ENCODE measurements at places on chromosomes 2 and 18.

DNA sequence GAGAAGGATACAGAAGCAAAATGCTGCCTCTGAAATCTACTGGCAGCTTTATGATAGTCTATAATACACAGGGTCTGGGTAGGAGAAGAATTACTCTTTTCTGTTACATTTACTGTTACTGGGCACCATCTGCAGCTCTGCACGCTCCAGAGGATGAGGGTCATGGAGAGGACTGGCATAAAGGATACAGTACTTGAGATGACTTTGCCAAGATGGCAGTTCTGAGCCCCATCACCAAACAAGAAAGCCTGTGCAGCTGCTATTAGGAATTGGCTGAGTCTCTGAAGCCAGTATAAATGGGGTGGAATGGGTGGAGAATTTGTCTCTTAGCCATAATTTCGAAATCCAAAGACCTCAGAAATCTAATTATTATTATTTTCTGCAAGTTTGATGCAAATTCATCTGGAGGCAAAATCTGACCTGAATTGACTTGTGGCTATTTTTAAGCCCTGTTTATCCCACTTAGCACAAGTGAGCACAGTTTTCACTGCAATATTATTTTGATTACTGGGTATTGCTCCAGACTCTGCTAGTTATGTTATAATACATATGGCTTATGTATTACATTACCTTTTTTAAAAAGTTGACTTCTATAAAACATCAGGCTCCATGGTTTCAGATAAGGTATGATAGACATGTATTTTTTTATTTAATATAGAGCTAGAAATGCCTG is 579.5 kb downstream of the MBD2 start:
- no peak for DNase-seq

DNA sequence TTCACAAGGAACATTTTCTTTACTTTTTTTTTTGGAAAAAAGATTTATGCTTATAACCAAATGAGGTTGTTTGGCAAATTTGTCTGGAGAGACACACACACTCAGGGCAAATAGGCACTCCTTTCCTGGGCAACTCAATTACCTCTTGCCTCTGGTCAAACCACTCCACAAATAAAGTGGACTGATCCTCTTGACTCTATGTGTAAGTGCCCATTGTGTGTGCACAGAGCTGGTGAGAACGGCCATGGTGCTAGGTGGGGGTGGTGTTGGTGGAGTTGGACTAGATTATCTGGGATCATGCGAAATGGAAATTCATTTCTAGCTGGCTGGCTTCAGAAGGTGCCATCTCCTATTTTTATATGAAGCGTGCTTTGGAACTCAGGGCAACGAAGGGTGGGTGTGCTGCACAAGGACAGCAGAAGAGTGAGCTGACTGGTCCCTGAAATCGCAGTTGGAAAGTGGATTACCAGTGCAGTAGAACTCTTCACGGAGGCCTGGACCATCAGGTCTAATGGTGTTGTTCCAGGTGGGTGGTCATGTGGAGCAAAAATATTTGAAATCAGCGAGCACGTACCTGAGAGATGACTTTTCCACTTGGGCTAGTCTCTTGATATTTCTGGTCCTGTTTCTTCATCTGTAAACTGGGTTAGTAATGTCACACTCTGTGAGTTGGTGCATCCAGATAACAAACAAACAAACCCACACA is 149.9 kb downstream of the RPIA start:
- no peak for DNase-seq

- DNase-seq: no peak
Measured at GRCh38 chr2:73292316-73292905, 937 bp downstream of the EGR4 start.

- no peak for DNase-seq
Measured at GRCh38 chr2:215881582-215881981, 131.8 kb downstream of the MREG start.

GRCh38 chr2:27902098-27902497 is 11.6 kb downstream of the BABAM2 start:
- DNase-seq: no peak

Data from activated T-helper 1 cell treated with anti-CD3 and anti-CD28 coated beads, Interleukin-2, amount 50 U/mL, for 16 hours (primary cell).